ENCODE measurements at places on chromosomes 5 and 9.

DNA sequence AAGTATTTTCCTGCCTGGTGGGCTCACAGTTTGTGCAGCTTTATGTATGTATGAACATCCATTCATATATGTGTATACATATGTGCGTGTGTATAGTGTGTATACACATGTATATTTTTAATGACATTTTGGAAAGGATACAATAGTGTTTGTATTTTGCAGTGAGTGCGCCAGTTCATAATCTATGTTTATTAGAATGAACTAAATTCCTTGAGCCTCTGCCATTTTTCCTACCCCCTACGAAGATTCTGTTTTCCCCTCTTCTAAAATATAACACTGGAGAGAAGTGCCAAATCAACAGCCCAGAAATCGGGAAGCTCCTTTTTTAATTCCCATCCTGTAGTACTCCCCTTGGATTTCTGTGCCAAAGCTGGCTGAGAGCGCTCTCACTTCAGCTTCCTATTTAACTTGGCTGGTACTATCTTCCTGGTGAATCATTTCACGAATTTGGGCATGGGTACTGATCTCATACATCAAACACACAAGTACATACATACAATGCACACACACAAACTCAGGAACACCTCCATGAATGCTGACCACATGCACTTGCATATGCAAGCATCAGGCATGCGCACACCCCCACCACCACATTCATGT lies 578.4 kb upstream of the WWC1 start:
- no peak overlapping the region for H3K27ac ChIP-seq
- H3K27me3 ChIP-seq: no peaks in the 10 kb centered on the region
- H3K4me1 ChIP-seq: no peaks in the 10 kb centered on the region
- DNase-seq: no peak
- H3K36me3 ChIP-seq: no peaks in the 10 kb centered on the region

DNA sequence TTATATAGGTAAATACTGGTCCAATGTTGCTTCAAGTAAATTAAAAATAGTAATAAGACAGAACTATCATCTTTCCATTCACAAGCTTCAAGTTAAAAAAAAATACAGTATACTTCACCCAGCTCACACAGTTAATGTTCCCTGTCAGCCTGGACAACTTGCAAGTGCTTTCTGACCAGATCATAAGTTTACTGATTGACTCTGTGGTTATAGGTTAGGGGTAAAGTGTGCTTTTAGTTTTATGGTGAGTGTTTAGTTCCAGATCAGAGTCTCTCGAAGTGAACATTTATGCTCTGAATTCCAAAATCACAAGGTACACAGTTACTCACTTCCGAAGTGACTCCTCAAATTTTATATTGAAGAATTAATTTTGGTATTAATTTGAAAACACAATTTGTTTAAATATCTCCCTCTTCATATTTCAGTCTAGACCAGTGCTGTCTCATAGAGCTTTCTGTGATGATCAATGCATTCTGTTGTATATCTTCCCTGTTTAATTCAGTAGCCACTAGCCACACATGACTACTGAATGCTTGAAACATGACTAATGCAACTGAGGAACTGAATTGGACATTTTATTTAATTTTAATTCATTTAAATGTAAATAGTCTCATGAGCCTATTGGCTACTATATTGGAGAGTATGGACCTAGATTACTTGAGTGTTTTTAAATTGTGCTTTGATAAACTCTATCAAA lies 90.7 kb downstream of the MEF2C start:
- no peaks in the 10 kb centered on the region for H3K4me1 ChIP-seq
- no peaks in the 10 kb centered on the region for H3K36me3 ChIP-seq
- H3K27me3 ChIP-seq: no peaks in the 10 kb centered on the region

DNA sequence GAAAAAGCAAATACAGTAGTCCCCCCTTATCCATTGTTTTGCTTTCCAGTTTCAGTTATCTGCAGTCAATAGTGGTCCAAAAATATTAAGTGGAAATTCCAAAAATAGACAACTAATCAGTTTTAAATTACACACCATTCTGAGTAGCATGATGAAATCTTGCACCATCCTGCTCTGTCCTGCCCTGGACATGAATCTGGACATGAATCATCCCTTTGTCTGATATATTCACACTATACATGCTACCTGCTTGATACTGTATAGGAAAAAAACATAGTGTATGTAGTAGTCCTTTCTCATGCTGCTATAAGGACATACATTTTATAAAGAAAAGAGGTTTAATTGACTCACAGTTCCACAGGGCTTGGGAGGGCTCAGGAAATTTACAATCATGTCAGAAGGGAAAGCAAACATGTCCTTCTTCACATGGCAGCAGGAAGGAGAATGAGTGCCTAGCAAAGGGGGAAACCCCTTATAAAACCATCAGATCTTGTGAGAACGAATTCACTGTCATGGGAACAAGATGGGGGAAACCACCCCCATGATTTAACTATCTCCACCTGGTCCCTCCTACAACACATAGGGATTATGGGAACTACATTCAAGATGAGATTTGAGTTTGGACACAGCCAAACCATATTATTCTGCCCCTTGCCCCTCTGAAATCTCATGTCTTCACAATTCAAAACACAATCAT lies 153.9 kb downstream of the ARRDC3 start:
- peaks cover 2% of the 10 kb centered on the region for H3K27me3 ChIP-seq
- no peak overlapping the region for H3K4me3 ChIP-seq
- no peaks in the 10 kb centered on the region for H3K4me1 ChIP-seq
- no peak overlapping the region for H3K27ac ChIP-seq
- H3K36me3 ChIP-seq: no peaks in the 10 kb centered on the region

DNA sequence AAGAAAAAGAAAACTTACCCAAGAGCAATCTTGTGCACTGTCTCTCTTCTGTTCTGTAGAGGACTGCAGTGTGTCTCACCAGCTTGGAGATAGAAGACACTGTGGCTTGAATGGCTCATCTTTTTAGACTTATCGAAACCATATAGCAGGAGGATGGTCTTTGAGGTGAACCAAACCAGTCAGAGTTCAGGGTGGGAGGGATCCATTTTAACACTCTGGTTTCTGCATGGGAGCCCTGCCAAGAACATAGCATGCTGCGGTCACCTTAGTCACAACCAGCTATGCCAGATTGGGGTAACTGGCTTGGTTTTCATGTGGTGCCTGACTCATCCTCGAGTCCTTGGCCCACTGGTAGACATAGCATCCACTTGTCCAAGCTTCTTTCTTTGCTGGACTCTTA lies 135.1 kb downstream of the PAPPA start:
- no peaks in the 10 kb centered on the region for H3K36me3 ChIP-seq
- no peaks in the 10 kb centered on the region for H3K4me1 ChIP-seq
- no peak for DNase-seq

- no peaks in the 10 kb centered on the region for H3K27me3 ChIP-seq
- no peak overlapping the region for H3K4me3 ChIP-seq
- H3K27ac ChIP-seq: no peak overlapping the region
- DNase-seq: no peak
- H3K36me3 ChIP-seq: no peaks in the 10 kb centered on the region
- H3K4me1 ChIP-seq: no peaks in the 10 kb centered on the region
These were observed 83.8 kb upstream of the ATP10B start for GRCh38 chr5:160935776-160936175.

DNA sequence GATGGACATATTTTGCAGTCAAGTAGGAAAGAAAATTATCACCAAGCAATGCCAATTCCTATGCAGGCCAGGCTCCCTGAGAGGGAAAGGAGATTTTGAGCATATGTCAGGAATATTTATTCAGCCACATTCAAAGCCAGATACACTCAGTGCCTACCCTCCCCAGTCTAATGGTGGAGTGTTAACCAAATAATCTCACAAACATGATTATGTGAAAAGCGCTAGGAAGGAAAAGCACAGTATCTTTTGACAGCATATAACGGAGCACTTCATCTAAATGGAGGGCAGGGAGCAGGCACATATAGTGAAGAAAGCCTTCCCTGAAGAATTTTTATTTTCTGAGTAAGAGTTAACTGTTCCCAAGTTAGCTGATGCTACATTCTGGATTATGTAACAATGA lies 80.3 kb upstream of the SLC30A5 start:
- peaks cover 9% of the 10 kb centered on the region for H3K27me3 ChIP-seq
- H3K36me3 ChIP-seq: no peaks in the 10 kb centered on the region
- H3K27ac ChIP-seq: no peak overlapping the region
- no peak overlapping the region for H3K4me3 ChIP-seq
- no peaks in the 10 kb centered on the region for H3K4me1 ChIP-seq
- DNase-seq: no peak

GRCh38 chr5:135497971-135498636 lies 37.7 kb downstream of the NEUROG1 start:
- no peaks in the 10 kb centered on the region for H3K36me3 ChIP-seq
- H3K4me3 ChIP-seq: no peak overlapping the region
- no peak for DNase-seq
- H3K27ac ChIP-seq: no peak overlapping the region
- H3K27me3 ChIP-seq: peaks cover 2% of the 10 kb centered on the region

GRCh38 chr5:72608297-72608696 lies 101.1 kb upstream of the ZNF366 start:
- no peak overlapping the region for H3K4me3 ChIP-seq
- H3K36me3 ChIP-seq: no peaks in the 10 kb centered on the region
- H3K27ac ChIP-seq: no peak overlapping the region
- no peaks in the 10 kb centered on the region for H3K4me1 ChIP-seq

GRCh38 chr5:14593326-14594021 lies 11.9 kb downstream of the OTULINL start:
- no peaks in the 10 kb centered on the region for H3K27me3 ChIP-seq
- peaks cover 2% of the 10 kb centered on the region for H3K36me3 ChIP-seq
- peaks cover 83% of the 10 kb centered on the region for H3K4me1 ChIP-seq
- DNase-seq: peak; percentile 39

DNA sequence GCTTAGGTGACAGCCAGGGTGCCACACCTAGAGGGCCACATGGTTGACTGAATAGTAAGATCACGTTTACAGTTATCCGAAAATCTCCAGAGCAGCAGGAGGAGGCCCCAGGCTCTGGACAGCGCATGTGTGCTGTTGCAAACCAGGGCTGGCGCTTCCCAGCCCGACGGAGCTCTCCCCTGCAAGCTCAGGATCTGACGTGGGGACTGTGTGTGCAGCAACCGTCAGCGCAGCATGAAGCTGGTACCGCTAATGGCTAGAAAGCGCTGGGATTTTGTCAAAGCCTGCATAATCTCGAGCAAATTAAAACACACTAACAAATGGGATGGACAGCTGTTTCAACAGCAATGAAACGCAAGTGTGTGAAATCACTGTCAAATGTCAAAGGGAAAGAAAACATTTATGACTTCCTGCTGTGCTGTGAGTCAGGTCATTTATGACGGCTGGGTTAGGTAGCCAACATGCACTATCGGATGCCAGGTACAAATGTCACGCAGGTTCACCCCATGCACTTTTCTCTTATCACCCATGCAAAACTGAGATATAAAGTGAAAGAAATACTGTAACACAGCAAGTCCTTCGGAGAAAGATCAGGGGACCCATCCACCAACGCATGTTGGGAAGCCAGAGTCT lies 7.5 kb downstream of the SURF4 start:
- H3K4me1 ChIP-seq: peaks cover 66% of the 10 kb centered on the region
- peak overlapping the region; percentile 81 for H3K4me3 ChIP-seq

GRCh38 chr5:24816206-24816605 lies 171.4 kb upstream of the CDH10 start:
- no peaks in the 10 kb centered on the region for H3K27me3 ChIP-seq
- no peak for DNase-seq
- no peaks in the 10 kb centered on the region for H3K4me1 ChIP-seq
- no peak overlapping the region for H3K27ac ChIP-seq

- H3K27ac ChIP-seq: no peak overlapping the region
- no peak for DNase-seq
- no peaks in the 10 kb centered on the region for H3K27me3 ChIP-seq
- H3K36me3 ChIP-seq: no peaks in the 10 kb centered on the region
- no peaks in the 10 kb centered on the region for H3K4me1 ChIP-seq
These were observed 318.2 kb downstream of the SLCO4C1 start for GRCh38 chr5:101977729-101978345.

GRCh38 chr5:78541086-78541654 lies 107.4 kb downstream of the LHFPL2 start:
- H3K27me3 ChIP-seq: peaks cover 5% of the 10 kb centered on the region
- no peak overlapping the region for H3K4me3 ChIP-seq
- no peak for DNase-seq

GRCh38 chr5:24364711-24365110 lies 280.1 kb downstream of the CDH10 start:
- no peaks in the 10 kb centered on the region for H3K36me3 ChIP-seq
- no peak for DNase-seq
- no peak overlapping the region for H3K4me3 ChIP-seq
- H3K4me1 ChIP-seq: no peaks in the 10 kb centered on the region
- no peak overlapping the region for H3K27ac ChIP-seq
- no peaks in the 10 kb centered on the region for H3K27me3 ChIP-seq

GRCh38 chr9:129136446-129137035 lies 25.3 kb downstream of the PTPA start:
- no peak overlapping the region for H3K4me3 ChIP-seq
- H3K36me3 ChIP-seq: peaks cover 28% of the 10 kb centered on the region
- DNase-seq: no peak

DNA sequence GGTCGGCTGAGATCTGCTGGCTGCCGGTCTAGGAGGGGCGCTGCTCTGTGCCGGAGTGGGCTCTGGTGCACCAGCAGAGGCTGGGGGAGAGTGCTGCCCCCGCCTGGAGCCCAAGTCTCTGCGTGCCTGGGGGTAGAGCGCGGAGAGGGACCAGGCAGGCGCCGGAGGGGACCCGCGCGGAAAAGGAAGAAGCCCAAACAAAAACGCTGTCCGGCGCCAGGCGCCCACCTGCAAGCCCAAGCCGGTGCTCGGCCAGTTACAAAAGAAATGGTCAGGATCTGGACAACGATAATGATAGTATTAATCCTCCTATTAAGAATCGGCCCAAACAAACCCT lies 571 bp upstream of the S1PR3 start:
- no peak for DNase-seq
- no peak overlapping the region for H3K4me3 ChIP-seq
- H3K4me1 ChIP-seq: peaks cover 16% of the 10 kb centered on the region
- H3K36me3 ChIP-seq: no peaks in the 10 kb centered on the region

GRCh38 chr5:2737273-2738155 lies 14.0 kb downstream of the IRX2 start:
- peaks cover 11% of the 10 kb centered on the region for H3K27me3 ChIP-seq
- no peak overlapping the region for H3K4me3 ChIP-seq
- H3K4me1 ChIP-seq: peaks cover 4% of the 10 kb centered on the region
- no peaks in the 10 kb centered on the region for H3K36me3 ChIP-seq
- H3K27ac ChIP-seq: no peak overlapping the region

GRCh38 chr5:66828046-66828547 lies 231.9 kb downstream of the MAST4 start:
- peak overlapping the region; percentile 90 for H3K4me3 ChIP-seq
- H3K36me3 ChIP-seq: no peaks in the 10 kb centered on the region
- H3K4me1 ChIP-seq: peaks cover 22% of the 10 kb centered on the region
- no peaks in the 10 kb centered on the region for H3K27me3 ChIP-seq
- peak overlapping the region; percentile 66 for H3K27ac ChIP-seq

GRCh38 chr5:139668064-139668880 lies 20.1 kb downstream of the CXXC5 start:
- H3K27ac ChIP-seq: peak overlapping the region; percentile 66
- peak; percentile 27 for DNase-seq
- no peaks in the 10 kb centered on the region for H3K36me3 ChIP-seq
- H3K27me3 ChIP-seq: no peaks in the 10 kb centered on the region

GRCh38 chr9:72353455-72354116 lies 11.4 kb downstream of the ZFAND5 start:
- DNase-seq: no peak
- peak overlapping the region; percentile 15 for H3K27ac ChIP-seq
- H3K36me3 ChIP-seq: peaks cover 49% of the 10 kb centered on the region
- no peak overlapping the region for H3K4me3 ChIP-seq
- H3K4me1 ChIP-seq: peaks cover 16% of the 10 kb centered on the region
